ENCODE measurements at places on chromosomes 16 and 17.

DNA sequence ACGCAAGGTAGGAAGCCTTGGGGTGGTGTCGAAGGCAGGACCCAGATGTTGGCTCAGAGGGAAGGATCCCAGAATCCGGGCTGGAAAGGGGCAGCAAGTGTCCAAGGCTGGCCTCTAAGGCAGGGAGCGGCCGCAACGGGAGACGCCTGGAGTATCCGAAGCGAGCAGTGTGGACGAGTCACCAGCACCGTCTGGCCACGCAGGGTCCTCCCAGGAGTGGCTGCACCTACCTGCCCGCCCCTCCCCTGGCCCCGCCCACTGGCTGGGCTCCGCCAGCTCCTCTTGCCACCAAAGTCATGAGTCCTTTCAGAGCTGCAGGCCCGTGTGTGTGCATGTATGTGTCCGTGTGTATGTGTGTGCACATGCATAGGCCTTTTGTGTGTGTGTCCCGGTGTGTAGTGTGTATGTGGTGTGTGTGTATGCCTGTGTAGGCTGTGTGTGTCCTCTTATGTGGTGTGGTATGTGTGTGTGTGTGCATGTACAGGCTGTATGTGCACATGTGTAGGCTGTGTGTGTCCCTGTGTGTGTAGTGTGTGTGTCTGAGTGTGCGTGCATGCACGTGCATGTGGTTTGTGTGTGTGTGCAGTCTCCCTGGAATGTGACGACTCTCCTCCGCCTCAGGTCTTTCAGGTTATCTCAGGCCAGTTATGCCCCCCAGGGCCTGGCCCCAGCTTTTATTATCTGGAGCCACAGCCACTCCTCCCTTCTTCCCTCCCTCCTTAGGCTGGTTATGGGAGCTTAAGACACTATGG is at the start of gene PRSS8:
PRSS8 (minus strand) TSS at position 193 of the 752 bp plus-strand sequence. CDS start 229 bp downstream, outside the sequence.
- DNase-seq: peak; percentile 27

GRCh38 chr17:64784353-64785010 is 122.4 kb upstream of the SMURF2 start:
- DNase-seq: no peak

DNA sequence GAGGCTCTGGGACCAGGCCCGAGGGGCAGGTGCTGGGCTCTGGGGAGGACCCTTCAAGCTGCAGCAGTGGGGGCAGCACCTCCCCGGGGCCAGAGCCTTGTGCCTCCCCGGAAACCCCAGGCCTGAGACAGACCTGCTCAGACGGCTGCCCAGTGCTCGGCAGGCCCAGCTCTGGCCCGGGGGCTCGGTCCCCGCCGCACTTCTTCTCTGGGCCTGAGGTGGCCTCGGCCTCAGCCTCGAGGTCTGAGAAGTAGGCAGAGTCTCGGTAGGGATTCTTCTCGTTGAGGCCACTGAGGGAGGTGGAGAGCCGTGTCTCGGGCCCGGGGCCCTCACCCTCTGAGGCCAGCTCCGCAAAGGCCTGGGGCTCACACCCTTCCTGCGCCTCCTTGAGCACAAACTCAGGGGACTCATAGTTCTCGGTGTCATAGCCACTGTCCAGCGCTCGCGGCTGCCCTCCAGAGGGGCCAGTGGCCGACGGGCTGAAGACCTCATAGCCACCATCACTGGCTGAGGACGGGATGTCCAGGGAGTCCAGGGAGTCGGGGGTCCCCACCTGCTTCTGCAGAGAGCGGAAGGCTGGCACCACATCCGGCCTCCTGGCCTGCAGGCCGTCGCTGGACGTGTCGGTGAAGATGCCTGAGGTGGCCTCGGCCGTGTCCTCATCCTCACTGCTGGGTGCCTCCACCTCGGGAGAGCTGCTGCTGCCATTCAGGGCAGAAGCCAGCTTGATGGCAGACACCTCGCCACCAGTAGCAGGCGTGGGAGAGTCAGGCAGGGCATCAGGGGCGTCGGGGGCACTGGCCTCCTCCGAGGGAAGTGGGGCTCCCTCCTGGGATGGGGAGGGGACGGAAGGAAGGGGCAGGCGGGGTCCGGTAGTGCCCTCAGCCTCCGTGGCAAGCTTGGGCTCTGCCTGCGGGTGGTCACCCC is 44.3 kb upstream of the PVALEF start:
- no peak for DNase-seq

DNA sequence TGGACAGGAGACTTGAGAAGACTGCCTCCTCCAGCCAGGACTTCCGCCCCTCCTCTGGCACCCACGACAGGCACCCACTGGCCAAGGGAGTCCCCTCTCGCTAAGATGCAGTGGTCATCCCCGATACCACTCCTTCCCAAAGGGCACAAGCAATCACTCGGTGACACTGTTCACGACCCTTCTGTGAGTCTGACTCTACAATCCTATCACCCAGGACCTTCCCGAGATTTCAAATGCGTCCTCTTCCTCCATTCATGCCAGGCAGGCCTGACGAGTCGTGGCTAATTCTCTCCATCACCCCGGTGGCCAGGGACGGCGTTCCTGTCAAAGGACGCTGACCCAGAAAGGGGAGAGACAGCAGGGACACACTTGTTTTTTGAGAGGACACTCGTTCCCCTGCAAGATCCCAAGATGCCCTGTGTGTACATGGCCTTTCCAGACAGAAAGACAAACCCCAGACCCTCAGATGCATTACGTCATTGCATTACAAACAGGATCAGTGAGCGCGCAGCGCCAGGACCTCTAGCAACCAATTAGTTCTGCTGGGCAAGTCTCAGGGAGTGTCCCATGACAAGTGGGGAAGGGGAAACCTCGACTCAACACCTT is 12.2 kb downstream of the FBXO31 start:
- DNase-seq: peak; percentile 32
